ENCODE measurements at places on chromosomes 4 and X.

DNA sequence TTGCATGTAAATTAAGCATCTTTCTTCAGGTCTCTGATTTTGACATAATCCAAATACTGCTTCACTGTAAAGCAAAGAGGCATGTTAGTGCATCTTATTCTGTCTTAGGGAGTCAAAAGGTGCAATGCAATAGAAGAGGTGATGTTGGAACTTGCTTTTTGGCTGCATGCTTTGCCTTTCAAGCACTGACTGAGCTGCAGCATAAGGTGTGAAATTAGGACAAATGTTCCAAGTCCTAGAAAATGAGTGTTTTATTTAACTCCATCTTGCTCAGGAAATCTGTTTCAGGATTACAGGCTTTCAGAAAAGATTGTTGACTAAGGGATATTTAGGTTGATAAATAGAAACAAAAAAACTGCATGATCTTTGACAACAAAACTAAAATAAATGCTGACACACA lies 30.8 kb downstream of the NAA11 start:
- no peaks in the 10 kb centered on the region for H3K36me3 ChIP-seq
- H3K27ac ChIP-seq = no peak overlapping the region
- no peak for ATAC-seq
- H3K4me3 ChIP-seq = no peak overlapping the region

DNA sequence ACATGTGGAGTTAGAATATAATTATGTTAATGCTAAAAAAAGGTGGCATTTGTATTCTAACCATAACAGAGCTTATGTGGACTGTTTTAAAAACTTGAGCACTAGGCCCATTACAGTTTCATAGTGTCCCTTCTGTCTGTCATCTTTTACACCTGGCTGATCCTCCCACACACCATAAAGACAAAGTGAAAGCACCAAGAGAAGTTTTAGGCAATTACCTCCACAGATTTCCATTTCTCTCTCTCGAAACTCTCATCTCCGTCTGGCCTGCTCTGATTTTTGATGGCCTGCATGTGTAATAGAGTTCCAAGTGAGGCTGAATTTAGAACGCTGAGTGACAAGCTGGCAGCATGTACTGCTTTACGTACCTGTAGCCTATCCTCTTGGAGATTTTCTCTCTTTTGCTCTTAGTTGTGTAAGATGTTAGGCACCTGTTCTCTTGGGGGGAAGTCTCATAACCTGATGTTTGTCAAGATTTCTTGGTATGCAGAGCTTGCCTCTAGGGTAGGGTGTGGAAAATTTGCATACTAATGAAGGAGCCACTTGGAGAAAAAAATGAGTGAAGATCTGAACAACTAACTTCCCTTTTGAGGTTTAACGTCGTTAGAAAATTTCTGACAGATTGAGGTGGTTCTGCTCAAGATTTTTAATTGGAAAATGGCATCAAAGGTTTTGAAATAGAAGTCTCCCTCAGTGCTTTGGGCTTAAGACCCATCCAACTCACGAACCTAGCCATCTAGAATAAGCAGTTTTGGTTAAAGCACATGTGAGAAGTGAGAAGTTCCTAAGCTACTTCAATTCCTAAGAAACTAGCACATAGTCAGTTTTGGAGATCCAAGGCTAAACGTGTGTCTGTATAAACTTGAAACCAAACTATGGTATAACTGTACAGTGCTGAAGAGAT lies 57.6 kb upstream of the RAP1GDS1 start:
- ATAC-seq = peak; percentile 93
- H3K4me3 ChIP-seq = peak overlapping the region; percentile 78
- peaks cover 30% of the 10 kb centered on the region for H3K4me1 ChIP-seq
- H3K36me3 ChIP-seq = peaks cover 6% of the 10 kb centered on the region

DNA sequence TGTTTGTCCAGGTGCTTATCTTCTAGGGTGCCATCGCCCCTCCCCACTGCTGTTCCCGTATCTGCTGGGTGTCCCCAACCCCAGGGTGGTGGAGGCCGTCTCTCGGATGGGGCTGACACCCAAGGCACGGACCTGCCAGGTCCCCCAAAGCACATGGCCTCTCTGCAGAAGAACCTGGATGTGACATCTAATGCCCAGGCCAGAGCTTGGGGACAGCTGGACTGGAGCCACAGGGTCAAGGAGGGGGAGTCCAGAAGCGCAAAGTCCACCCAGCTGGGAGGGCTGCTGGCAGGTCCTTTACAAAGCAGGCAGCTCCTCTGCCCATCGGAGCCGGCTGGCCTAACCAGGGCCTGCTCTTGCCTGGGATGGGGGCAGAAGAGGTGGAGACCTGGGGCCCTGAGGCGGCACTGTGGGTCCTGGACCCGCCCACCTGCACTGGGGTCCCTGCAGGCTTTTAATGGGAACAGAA lies 751 bp upstream of the DOK7 start:
- H3K36me3 ChIP-seq = no peaks in the 10 kb centered on the region
- H3K4me3 ChIP-seq = peak overlapping the region; percentile 65
- no peak for ATAC-seq
- H3K4me1 ChIP-seq = peaks cover 13% of the 10 kb centered on the region

DNA sequence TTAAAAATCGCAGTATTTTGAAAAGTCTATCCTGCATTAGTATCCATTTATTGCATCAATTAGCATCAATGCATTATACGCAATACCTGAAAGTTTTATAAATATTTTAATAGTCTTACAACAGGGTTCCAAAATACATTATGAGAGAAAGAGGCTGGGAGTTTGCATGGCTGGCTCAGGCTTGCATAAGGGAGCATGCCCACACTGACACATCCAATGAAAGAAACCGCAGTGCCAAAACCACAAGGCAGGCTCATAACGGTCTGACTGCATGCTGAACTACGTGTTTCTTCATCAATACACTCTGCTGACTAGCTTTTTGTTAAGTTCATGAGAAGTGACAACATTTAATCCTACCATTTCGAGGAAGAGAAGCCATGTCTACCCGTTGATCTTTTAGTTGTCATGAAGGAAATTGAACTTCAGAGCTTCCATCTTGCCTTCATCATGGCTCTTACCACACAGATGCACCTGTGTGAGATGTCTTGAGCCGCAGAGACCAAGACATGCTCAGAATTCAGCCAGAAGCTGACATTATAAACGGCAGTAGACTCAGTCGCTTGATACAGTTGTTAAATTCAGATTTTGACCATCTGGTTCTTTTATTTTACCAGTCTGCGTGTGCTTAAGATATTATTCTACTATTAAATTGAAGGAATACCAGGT lies 168.8 kb upstream of the FRG1 start:
- no peak for ATAC-seq
- no peak overlapping the region for H3K4me3 ChIP-seq
- H3K27me3 ChIP-seq = no peaks in the 10 kb centered on the region
- H3K4me1 ChIP-seq = no peaks in the 10 kb centered on the region

DNA sequence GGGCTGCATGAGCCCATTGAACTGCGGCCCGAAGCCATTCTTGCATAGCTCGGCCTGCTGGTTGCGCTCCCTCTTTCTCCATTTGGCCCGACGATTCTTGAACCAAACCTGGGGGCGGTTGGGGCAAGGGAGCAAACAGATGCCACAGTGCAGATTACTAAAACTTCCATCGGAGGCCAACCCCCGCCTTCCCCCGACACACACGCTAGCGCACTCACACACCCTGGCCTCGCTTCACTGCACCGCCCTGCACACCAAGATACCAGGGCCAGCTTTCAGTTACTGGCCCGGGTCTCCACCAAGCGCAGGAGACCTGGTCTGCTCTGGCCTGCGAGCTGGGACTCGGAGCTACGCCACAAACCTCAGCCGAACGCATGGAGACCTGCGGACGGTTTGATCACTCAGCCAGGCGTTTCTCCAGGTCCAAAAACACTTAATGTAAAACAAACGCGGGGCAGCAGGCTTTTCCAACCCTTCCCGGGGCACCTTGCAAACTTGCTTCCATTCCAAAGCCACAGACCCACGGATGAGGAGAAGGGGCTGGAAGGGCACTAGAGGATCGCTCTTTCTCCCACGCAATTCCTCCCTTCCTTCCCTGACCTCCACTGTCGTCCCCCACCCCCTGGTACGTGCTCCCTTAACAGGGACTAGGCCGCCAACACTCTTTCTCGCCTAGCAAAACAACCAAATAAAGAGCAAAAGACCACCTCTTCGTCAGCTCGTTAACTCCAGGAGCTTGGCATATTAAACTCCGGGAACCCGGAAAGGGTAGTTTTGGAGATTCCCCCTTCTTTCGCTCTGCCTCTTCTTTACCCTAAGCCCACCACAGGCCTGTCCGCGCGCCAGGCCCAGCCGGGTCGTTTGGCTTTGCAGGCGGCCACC lies 4.1 kb downstream of the PITX2 start:
- no peak overlapping the region for H3K4me3 ChIP-seq
- ATAC-seq = no peak
- H3K27ac ChIP-seq = no peak overlapping the region
- H3K36me3 ChIP-seq = no peaks in the 10 kb centered on the region
- peaks cover 100% of the 10 kb centered on the region for H3K27me3 ChIP-seq

DNA sequence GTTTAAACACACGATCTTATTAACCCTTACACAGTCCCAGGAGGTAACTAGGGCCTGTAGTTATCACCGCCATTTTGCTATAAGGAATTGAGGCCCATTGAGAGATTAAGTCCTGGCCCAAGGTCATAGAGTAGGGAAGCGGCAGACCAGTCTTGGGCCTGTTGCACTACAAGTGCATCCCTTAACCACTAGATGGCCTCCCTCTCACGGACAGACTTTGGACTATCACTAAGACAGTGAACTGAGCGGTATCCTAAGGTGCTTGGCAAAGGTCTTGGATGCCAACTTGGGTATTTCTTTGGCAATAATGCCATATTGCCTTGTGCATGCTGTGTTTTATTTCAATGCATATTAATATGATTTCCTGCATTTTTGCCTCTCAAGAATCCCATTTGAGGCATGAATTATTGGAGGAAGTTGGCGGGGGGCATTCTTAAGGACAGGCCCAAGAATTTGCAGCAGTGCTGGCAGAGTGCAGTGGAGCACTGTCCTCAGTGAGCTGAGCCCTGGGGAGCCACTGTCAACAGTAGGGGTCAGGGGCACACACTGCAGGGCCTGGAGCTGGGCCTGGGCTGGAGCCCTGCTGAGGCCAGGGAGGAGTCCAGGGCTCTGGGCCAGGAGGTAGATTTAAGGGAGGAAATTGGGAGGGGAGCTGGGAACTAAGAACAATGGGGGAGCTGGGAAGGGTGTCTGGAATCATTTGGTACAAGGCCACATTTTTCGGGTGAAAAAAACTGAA lies 147.4 kb downstream of the SMIM20 start:
- H3K4me3 ChIP-seq = no peak overlapping the region
- no peaks in the 10 kb centered on the region for H3K27me3 ChIP-seq
- H3K27ac ChIP-seq = peak overlapping the region; percentile 5
- H3K4me1 ChIP-seq = peaks cover 14% of the 10 kb centered on the region

- no peak for ATAC-seq
These were observed 4.2 kb downstream of the SLC30A9 start for GRCh38 chr4:41994461-41994985.

DNA sequence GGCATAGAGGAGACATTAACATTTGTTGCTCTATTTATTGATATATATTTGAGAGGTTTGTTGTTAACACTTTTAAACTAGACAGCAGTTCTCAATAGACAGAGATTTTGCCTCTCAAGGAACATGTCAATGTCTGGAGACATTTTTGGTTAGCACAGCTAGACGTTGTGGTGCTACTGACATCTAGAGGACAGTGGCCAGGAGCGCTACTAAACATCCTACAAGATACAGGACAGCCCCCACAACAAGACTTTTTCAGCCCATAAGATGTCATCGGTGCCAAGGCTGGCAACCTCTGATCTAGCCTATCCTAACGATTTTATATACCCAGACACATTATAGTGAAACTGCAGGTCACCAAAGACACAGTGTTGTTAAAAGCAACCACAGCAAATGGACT lies 18.4 kb upstream of the CTSO start:
- no peaks in the 10 kb centered on the region for H3K4me1 ChIP-seq
- no peaks in the 10 kb centered on the region for H3K36me3 ChIP-seq
- H3K4me3 ChIP-seq = no peak overlapping the region
- no peaks in the 10 kb centered on the region for H3K27me3 ChIP-seq
- ATAC-seq = no peak

DNA sequence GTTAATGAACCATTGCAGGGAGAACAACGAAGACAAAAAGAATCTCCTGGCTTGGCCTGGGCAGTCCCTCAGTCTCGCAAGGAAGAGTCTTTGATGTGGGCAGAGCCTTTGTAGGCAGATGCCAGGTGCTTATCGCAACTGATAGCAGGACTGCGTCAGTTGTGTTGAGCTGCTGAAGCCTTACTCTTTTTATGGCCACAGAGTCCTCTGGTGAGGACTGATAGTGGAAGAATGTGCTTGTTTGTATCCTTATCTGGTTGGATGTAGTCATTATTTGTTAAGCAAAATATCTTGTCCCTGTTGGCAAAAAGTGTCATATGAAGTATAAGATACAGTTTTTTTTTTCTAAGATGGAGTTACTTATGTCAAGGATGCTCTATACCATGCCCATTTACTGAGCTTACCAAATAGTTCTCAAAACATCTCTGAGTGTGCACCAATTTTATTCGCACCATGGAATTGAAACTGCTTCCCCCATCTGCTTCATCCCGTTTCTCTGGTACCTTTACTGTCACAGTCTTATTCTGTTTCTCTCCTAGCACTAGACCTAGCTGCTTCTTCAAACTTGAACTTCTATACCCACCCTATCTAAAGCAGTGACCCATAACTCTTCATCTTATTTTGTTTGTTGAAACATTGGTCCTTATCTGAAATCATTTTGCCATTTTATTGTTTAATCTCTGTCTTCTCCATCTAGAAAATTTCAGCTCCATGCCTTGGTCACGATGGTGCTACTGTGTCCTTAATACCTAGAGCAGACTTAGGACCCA lies 47.0 kb upstream of the SPRY1 start:
- no peaks in the 10 kb centered on the region for H3K36me3 ChIP-seq
- no peak overlapping the region for H3K27ac ChIP-seq
- ATAC-seq = no peak
- H3K4me3 ChIP-seq = no peak overlapping the region
- H3K4me1 ChIP-seq = peaks cover 6% of the 10 kb centered on the region

- H3K4me3 ChIP-seq = peak overlapping the region; percentile 67
- peak overlapping the region; percentile 81 for H3K27ac ChIP-seq
- H3K27me3 ChIP-seq = no peaks in the 10 kb centered on the region
- no peaks in the 10 kb centered on the region for H3K36me3 ChIP-seq
- peaks cover 15% of the 10 kb centered on the region for H3K4me1 ChIP-seq
These were observed 132.4 kb upstream of the USP9X start for GRCh38 chrX:40952855-40953254.

GRCh38 chr4:187380181-187380581 lies 615.4 kb upstream of the ZFP42 start:
- no peaks in the 10 kb centered on the region for H3K36me3 ChIP-seq
- no peak overlapping the region for H3K27ac ChIP-seq
- no peaks in the 10 kb centered on the region for H3K27me3 ChIP-seq

DNA sequence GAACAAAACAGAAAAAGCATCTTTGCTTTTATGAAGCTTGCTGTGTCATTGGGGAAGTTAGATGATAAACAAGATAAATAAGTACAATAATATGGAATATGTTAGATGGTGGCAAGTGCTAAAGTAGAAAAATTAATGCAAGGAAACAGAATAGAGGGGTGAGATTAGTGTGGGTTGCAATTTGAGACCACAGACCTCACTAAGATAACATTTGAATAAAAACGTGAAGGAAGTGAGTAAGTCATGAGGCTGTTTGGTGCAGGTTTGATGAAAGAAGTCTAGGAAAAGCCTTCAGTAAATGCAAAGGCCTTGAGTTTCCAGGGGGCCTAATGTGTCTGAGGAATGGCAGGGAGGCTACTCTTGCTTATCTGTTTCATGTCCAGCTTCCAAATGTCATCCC lies 102.5 kb downstream of the CFAP299 start:
- H3K4me3 ChIP-seq = no peak overlapping the region
- H3K4me1 ChIP-seq = no peaks in the 10 kb centered on the region
- ATAC-seq = no peak
- H3K27ac ChIP-seq = no peak overlapping the region
- H3K36me3 ChIP-seq = no peaks in the 10 kb centered on the region

- ATAC-seq = no peak
- H3K27ac ChIP-seq = no peak overlapping the region
- no peaks in the 10 kb centered on the region for H3K4me1 ChIP-seq
- peaks cover 37% of the 10 kb centered on the region for H3K36me3 ChIP-seq
These were observed 13.9 kb upstream of the PPEF2 start for GRCh38 chr4:75916091-75916661.
